Fibroblast of mammary gland (primary cell): ENCODE measurements at places on chromosomes 3 and 15.
A peak's percentile ranks its signal among the peaks of the same experiment; 100 is the strongest.

DNA sequence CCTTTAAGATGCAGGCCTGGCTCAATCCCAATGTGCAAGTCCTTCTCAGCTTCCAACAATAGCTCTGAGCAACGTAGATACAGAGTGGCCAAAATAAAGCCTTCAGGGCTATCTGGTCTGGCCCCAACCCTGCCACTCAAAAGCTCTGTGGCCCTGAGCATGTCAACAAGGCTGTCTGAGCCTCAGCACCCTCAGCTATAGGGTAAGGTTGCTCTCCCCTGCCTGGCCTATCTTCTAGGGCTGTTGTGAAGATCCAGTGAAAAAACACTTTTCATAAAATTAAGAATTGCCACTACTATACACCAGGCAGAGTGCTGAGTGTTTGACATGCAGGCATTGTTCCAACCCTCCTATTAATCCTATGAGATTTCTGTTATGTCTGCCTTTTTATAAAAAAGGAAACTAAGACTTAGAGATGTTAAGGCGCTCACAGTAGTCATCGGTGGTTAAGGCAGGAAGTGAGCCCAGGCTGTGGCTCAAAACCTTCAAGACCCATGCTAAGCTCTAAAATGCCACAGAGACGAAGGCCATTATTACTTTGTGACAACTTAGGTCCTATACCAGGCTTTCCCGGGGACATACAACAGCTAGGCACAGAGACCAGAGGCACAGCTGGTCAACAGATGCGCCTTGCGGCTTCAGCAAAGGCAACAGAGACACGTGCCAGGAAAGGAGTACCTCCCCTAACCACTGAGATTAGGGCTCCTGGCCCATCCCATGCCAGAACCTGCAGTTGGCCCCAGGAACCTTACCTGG lies 5.1 kb downstream of the POLG start:
- no peak for DNase-seq

GRCh38 chr3:13827256-13827655 lies 52.6 kb downstream of the WNT7A start:
- no peak for DNase-seq

DNA sequence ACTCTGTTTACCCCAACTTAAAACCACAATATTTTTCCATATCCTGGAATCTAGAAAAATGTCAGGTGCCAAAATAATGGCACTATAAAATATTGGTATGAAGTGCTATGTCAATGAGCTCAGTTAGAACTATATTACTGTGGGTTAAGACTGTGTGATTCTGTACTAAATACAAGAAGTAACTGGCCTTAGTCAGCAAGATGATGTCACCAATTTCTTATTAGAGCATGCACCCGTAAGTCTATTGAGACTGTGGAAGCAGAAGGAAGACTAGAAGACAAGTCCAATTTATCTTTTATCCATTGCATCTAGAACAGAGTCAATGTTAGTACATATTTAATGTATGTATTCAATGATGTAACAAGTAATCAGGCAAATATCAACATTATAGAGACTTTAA lies 25.0 kb downstream of the LRRC58 start:
- peak; percentile 51 for DNase-seq

GRCh38 chr15:65917407-65917756 lies 48.1 kb downstream of the RAB11A start:
- no peak for DNase-seq

GRCh38 chr3:56694867-56695683 lies 12.0 kb upstream of the TASOR start:
- no peak for DNase-seq

DNA sequence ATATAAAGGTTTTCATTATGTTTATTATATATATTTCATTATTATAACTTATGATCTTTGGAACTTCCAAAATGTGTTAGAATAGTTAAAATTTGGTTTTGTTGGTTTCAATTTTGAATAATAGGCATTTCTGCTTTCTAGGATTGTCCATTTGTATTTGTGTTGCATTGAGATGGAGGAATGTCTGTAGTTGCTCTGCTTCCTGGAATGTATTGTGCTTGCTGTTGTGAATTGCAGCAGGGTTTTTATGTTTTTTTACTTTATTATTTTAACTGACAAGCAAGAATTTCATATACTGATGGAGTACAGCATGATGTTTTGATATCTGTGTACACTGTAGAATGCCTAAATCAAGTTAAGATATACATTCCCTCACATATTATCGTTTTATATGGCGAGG lies 247.4 kb downstream of the XXYLT1 start:
- no peak for DNase-seq

DNA sequence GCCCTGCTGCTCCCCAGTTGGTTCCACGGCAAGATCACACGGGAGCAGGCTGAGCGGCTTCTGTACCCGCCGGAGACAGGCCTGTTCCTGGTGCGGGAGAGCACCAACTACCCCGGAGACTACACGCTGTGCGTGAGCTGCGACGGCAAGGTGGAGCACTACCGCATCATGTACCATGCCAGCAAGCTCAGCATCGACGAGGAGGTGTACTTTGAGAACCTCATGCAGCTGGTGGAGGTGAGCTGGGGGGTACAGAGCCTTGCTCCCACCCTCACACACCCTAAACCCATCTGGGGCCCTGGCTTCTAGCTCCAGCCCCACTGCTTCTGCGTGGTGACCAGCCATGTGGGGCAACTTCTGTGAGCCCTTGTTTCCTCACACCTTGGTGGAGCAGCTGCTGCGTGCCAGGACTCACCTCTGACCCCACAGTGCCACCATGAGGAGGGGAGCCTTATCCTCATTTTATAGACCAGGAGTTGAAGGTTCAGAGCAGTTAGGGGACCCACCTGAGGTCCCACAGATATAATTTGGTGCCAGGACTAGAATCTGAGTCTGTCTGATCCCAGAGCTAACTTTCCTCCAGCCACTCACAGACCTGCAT lies 13.3 kb upstream of the LMAN1L start:
- DNase-seq, result no peak

- DNase-seq, result no peak
These were observed 2.9 kb downstream of the RAB43 start for GRCh38 chr3:129118745-129119144.

DNA sequence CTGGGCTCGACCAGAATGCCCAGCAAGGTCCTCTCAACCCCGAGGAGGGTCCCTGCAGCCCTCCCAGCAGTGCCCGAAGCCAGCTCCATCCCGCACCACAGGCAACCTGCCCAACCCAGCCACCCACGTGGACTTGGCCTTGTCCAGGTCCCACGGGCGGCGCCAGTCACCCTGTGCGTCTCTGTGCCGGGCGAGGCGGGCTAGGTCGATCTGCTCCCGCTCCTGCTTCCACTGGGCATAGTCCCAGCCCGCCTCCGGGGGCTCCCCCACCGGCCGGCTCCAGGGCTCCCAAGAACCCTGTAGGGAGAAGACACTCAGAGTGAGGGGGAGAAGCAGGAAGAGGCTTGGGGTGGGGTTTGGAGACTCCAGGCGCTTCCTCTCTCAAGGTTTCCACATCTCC lies 3.1 kb downstream of the CCDC9B start:
- DNase-seq, result no peak

DNA sequence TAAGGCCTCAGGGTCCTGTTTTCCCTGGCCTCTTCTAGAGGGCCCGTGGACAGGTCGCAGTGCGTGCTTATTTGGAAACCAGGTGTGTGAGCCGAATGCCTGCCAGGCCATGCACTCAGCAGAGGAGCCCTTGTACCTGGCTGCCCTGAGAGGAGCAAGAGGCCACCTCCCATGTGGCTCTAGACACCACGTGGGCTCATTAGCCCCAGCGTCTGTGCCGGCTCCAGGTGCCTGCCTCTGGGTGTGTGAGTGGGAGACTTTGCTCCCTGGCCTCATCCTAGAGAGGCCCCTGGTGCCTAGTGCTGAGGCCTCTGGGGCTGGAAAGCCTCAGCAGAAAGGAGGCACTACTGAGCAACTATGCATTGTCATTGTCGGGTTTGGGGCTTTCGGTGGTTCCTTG lies 50.4 kb downstream of the KLF13 start:
- DNase-seq, result no peak

GRCh38 chr3:182104881-182105280 lies 393.2 kb downstream of the SOX2 start:
- no peak for DNase-seq

- DNase-seq, result no peak
These were observed 240.1 kb upstream of the SUCLG2 start for GRCh38 chr3:67894510-67894909.
